ENCODE measurements at places on chromosomes 3 and 15.

DNA sequence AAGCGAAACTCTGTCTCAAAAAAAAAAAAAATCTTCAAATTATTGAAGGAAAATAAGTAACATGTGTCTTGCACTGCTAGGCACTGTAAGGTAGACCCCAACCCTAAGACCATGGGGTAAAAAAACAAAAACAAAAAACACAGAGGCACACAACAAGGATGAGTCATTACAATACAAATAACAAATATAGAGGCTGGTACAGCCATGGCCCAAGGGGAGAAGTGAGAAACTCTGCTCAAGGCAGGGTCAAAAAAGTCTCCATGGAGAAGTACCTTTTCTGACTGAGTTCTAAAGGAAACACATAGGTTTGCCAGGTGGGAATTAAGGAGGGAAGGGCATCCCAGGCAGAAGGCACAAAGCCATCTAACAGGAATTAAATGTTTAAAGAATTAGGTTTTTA, 54.5 kb downstream of the TOP2B start:
- no peak for DNase-seq

GRCh38 chr15:64236156-64236894, 73.5 kb upstream of the PPIB start:
- DNase-seq = no peak

GRCh38 chr3:144643771-144644198, 672.2 kb downstream of the DIPK2A start:
- no peak for DNase-seq

GRCh38 chr3:126149960-126150515, 30.3 kb downstream of the ALDH1L1 start:
- DNase-seq = no peak

- DNase-seq = no peak
Measured at GRCh38 chr3:188160751-188161150, 6.8 kb downstream of the LPP start.

DNA sequence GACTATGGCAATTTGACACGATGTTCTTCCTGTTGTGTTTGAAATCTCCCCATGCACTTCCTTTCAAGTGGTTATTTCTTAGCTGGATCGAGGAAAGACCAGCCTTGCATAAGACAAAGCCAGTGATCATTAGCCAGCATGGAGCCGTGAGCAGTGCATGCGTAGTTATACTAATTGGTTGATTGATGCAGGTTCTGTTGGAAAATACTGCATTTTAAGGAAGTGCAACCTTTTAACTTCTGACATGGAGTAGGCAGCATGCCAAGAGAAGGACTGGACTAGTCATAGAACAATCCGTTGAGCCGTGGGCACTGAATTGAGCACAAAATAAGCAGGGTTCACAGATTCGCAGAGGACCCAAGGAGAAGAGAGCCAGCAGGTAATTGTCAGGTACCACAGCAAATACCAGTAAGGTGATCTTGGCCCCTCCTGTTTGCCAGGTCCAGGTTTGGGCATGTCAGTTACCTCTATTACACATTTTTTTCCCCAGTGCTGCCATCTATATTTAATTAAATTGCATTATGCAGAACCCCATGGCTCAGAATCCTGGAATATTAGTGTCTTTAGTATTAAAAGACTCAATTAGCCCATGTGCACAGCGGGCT, 29.0 kb upstream of the BCL6 start:
- DNase-seq = no peak

GRCh38 chr3:114994554-114995341, 152.3 kb downstream of the ZBTB20 start:
- DNase-seq = no peak

- no peak for DNase-seq
Measured at GRCh38 chr15:31483053-31483985, 156.7 kb downstream of the KLF13 start.

GRCh38 chr3:141737678-141738021, 448 bp upstream of the RNF7 start:
- DNase-seq = no peak

DNA sequence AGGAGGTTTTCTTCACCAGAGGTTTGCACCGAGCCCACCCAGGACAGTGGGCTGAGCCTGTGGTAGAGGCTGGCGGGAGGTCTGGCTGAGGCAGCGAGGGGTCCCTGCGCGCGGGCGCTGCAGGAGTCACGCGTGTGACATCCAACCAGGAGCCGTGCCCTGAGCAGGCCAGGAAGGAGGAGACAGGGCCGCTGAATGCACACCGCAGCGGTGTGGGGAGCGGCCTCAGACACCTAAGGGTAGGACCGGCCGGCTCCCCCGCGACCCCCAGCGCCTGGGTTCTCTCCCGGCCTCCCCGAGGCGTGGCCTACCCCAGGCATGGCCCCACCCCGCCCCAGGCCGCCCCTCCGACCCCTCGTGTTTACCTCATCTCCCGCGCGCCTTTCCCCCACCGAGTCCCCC, 412 bp downstream of the SLC41A3 start:
- DNase-seq = no peak

- DNase-seq = no peak
Measured at GRCh38 chr3:184784731-184785500, 27.1 kb upstream of the VPS8 start.

DNA sequence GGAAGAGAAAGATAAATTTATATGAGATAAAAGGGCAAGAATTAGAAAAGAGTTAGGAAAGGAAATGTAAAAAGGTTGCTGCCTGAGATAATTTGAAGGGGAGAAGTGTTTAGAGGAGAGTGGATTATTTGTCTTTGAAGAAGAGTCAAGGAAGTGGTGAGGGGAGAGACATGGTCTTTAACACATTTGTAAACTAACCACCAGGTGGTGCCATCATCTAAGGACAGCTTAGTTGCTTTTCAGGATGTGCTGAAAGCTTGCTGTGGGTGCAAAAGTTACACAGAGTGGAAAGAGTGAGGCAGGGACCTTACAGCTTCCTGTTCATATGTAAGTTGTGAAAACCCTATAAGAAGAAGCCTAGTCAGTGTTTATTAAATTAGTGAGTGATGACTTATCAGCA, 114.1 kb upstream of the DNAJC19 start:
- peak; percentile 21 for DNase-seq

- DNase-seq = no peak
Measured at GRCh38 chr3:168870892-168871291, 775.2 kb upstream of the GOLIM4 start.

DNA sequence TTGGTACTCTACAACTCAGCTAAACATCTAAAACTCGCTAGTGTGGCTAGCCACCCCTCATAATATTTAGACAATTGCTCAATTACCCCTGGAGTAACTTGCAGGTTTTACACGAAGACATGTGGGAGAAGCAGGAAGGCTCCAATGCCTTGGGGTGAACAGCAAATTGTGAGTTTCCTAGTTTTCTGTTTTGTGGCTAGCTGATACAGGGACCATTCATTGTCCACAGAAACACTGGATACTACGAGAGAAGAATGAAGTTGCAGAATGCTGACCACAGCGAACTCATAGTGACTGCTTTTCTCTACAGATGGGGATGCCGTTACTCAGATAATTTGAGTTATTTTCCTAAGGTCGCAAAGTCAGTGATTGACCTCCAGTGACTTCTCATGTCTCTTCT, 212.9 kb downstream of the P3H2 start:
- DNase-seq = no peak

DNA sequence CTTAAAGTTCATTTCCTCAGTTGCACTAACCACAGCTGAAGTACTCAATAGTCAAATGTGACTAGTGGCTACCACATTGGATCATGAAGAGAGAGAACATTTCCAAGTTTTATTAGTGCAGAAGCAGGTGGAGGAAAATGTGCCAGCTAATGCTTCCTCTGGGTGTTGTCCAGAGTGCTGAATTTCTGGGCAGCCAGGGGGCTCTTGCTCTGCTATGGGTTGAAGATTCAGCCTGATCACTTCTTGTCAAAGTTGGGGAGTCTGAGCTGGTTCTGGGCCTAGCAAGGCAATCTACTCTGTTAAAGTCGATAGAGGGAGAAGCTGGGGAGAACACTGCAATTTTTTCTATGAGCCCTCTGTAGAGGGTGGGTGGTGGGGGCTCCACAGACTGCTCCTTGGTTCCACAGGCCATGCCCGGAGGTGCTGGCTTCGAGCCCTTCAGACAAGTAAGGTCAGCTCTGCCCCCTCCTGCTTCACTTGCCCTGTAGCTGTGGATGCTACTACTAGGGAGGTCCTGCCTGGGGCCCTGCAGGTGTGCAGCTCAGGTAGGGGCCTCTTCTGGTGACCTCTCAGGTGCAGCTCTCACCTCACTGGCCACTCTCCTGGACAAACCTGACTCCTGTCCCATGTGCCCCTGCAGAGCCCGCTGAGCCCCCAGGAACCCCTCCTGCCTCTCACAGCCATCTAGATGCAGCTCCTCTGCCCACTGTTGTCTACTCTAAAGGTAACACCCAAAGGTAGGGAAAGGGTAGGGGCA, 8.2 kb downstream of the ALG3 start:
- no peak for DNase-seq

- no peak for DNase-seq
Measured at GRCh38 chr3:150077107-150077506, 106.4 kb upstream of the PFN2 start.

GRCh38 chr3:114234745-114235144, 2.6 kb downstream of the ZNF80 start:
- no peak for DNase-seq

DNA sequence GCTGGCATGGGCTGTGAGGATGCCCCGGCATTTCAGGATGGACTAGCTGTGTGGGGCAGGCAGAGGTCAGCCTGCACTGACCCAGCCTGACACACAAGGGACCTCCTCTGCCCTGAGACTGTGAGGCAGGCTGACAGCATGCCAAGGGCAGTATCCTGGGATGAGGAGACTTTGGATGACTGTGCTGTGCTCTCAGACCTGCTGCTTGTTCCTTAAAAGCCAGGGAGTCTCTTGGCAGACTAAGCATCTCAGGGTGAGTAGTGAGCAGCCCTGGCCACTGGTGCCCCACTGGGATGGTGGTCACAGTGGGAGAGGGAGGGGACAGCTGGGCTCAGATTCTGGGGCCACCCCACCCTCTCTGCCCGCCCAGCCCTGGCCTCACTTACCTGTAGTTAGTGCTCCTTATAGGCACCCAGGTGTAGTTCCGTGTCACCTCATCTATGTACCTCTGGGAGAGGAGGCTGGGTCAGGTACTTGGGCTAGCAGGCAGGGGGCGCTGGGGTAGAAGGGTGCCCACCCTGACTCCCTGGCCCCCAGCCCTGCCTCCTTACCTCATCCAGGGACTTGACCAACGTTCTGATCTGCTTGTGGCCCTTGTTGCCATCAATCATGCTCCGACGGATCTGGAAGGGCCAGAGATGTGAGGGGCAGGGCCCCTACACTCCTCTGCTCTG, 16.1 kb upstream of the TMEM115 start:
- no peak for DNase-seq

GRCh38 chr15:36755341-36756000, 176.0 kb downstream of the CDIN1 start:
- no peak for DNase-seq

DNA sequence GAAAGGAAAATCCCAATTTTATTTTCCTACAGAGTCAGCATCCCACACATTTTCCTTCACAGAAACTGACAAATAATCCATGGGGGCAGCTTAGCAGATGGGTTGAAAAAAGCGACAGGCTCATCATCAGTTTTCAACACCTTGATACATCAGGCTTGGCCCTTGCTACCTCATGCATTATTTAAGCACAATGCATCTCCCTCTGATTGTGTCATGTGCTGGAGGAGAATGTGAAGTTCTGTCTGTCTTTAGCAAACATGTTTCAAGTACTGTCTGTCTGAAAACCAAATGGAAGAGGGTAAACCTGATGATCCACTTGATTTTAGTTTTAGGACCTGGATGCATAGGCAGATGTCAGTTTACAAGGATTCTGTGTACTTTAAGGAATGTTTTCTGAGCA, 128.6 kb upstream of the ADAMTS9 start:
- DNase-seq = no peak

DNA sequence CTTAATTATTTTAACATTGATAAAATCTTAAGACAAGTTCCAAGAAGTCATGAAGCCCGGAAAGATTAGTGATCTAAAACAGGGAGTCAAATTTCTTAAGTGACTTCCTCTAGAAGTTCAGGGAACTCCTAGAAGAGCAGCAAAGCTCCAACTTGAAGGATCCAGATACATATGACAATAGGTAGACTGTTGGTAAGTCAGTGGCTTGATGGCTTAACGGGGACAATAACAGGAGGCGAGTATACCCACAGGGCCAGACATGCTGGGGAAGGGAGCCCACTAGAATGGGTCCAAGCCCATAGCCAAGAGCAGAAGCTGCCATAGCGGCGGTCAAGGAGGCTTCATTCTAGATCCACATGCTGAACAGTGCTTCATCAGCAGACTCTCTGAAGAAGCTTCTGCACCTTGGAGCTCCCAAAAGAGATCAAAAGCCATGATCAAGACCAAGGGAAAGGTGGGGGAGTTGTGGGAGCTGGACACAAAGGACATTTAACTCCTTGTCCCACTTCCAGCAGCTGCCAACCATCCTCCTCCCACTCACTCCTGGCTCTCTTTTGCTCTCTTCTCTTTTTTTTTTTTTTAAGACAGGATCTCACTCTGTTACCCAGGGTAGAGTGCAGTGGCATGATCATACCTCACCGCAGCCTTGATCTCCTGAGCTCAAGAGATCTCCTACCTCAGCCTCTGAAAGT, 10.2 kb upstream of the CA12 start:
- DNase-seq = no peak

- no peak for DNase-seq
Measured at GRCh38 chr3:38549957-38550840, 54.1 kb downstream of the EXOG start.

DNA sequence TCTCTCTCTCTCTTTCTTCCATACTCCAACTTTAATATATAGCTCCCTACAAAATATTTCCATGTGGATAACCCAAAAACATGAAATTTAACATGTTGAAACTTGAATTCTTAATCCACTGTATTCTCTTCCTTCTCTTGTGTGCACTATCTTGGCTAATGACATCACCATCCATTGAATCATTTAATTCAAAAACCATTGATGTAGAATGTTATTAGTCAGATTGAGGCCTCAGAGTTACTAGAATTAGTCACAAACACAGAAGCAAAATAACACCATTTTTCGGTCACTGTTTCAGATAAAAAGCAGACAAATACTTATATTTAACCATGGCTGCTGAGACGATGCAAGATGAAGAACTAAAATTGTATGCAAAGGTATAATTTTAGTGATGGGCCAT, 256.9 kb upstream of the LRRC3B start:
- no peak for DNase-seq

DNA sequence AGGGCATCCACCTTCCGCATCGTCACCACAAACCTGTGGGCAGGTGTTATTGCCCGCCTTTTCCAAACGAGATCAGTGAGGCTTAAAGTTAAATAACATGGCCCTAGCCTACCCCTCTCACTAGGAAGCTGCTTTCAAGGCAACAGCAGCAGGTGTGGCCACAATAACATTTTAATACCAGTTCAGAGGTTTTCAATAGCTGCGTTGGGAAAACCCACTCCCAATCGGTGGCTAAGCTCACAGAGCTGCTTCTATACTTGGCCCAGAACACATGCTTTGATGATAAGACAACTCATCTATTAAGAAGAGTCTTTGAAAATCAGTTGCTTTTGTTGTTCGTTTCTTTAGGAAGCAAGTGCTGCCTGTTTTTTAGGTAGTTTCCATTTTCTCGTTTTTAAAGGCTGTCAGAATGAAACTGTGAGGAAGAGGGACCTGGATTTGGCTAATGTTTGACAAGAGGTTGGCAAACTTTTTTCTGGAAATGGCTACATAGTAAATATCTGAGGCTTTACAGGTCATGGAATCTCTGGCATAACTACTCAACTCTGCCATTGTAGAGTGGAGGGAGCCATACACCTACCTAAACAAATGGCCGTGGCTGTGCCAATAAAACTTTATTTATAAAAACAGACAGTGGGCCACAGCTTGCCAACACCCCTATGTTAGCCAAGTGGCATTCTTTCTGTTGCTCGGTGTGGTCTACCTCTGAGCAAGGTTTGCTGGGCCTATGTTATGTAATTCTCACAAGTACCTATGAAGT, 179.6 kb downstream of the FEZF2 start:
- no peak for DNase-seq

- DNase-seq = no peak
Measured at GRCh38 chr3:45120359-45121158, 25.6 kb downstream of the CDCP1 start.
